Dermis microvascular lymphatic vessel endothelial cell (primary cell): ENCODE measurements at places on chromosomes 5 and 9.

DNA sequence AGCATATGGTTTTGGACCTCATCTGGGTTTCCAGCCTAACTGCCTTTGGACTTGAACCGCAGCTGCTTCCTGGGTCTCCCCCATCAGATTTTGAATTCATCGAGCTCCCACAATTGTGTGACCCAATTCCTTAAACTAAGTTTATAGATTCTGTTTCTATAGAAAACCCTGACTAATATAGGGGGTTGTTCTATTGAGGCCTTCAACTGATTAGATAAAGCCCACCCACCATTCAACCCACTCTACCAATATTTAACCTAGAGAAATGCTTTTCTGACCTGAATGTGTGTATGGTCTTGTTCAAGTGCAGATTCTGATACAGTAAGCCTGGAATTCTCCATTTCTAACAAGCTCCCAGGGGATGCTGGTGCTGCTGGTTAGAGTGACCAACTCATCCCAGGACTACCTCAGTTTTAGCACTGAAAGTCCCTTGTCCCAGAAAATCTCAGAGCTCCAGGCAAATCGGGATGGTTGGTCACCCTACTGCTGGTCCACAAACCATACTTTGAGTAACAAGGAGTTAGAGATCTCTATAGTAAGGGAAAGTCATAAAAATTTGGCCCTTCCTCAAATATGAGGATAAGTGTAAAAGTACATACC, 31.7 kb upstream of the GNE start:
- no peak for DNase-seq

DNA sequence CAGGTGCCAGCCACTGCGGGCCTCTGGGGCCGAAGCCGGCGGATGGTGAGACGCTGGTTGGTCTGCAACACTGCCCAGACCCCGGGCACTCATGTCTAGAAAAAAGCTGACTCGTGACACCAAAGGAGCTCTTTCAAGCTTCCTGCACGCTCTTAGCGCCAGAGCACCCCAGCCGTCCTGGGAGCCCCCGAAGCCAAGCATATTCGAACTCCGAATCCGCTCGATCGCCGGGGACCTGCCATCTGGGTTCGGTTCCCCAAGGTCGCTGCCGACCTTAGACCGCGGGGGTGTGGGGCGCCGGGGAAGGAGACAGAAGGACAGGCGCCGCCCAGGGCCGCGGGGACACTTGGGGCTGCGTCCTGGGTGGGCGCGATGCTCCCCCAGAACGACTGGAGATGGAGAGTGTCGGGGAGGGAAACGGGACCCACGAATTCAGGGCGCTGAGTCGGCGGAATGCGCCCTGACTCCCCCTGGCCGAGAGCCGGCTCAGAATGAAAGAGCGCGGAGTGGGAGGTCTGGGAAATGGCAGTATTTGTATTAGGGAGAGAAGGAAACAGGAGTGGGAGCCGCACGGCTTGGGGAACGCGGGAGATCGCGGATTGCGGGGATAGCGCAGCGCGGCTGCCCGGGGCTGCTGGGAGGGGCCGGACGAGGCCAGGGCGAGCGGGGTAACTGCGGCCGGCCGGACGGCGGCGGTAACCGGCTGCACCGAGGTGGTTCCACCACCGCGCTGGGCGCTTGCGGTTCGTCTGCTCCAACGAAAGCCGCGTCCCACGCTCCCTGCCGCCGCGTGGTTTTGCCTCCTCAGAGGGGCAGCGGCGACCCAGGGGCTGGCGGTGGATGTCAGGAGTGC, 20.1 kb upstream of the MARCHF6 start:
- DNase-seq, result peak; percentile 54

GRCh38 chr9:86285261-86285660, 2.9 kb upstream of the ISCA1 start:
- no peak for DNase-seq

- no peak for DNase-seq
Measured at GRCh38 chr5:77946381-77947040, 170.4 kb upstream of the TBCA start.

DNA sequence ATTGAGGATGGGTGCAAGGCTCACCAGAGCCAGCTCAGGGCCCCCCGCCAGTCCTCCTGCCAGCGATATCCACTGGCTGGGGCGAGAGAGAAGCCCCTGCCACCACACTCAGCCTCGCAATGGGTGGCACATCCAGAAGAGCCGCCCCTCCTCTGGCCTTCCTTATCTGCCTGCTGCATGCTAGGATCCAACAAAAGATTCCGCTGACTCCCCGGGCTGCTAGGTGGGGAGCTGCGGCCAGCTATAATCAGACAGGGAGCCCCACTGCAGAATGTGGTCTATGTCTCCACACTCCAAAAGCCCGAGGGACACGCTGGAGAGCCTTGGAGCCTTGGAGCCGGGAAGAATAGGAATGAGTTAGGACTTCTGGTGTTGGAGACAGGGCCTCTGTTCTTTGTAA, 32.8 kb downstream of the COL23A1 start:
- no peak for DNase-seq

DNA sequence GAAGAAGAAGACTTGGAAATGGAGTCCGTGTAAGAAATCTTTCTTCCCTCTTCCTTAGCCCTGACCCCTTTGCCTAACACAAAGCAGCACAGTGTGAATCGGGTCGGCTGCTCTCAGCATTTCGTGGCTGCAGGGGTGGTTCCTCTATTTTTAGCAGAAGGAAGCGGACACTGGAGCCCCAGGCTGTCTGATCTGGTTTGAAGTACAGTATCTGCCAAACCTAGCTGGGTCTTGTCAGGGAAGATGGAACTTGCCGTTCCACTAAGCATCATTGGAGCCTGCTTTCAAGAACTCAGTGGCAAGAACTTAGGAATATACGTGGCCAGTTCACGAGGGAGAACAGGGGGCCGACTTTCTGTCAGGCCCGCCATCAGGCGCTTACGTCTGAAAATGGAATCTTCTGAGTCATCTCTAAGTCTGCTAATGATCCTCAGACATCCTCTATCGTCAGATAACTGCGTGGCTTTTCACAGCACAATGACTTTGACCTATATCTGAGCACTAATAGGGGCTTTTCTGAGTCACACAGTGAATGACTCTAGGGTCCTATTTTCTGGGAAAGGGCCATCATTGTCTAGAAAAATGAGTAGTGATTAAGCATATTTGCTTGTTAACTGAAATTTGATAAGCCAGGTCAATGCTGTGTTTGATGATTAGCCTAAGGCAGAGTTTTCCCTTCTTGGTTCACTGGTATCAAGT, 43.3 kb upstream of the NCS1 start:
- DNase-seq, result peak; percentile 17
